Stimulated activated CD4-positive, alpha-beta T cell treated with anti-CD3 and anti-CD28 coated beads, Interleukin-15, amount 100 ng/mL, for 24 hours (primary cell): ENCODE measurements at places on chromosomes 16 and 17.
A peak's percentile ranks its signal among the peaks of the same experiment; 100 is the strongest.

GRCh38 chr16:59181821-59182420 is 447.8 kb upstream of the GOT2 start:
- no peak for DNase-seq

DNA sequence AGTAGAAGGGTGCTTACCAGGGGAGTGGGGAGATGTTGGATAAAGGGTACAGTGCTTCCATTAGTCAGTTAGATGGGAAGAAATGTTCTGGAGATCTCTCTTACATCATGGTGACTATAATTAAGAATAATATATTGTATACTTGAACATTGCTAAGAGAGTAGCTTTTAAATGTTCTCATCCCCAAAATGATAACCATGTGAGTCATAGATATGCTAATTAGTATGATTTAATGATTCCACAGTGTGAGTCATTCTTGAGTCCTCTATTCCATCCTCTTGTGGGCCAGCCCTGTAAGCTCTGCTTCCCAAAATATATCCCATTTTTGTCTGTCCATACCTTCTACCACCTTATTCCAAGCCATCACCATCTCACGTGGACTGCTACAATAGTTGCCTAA is 80.6 kb upstream of the CDH11 start:
- DNase-seq, result no peak

DNA sequence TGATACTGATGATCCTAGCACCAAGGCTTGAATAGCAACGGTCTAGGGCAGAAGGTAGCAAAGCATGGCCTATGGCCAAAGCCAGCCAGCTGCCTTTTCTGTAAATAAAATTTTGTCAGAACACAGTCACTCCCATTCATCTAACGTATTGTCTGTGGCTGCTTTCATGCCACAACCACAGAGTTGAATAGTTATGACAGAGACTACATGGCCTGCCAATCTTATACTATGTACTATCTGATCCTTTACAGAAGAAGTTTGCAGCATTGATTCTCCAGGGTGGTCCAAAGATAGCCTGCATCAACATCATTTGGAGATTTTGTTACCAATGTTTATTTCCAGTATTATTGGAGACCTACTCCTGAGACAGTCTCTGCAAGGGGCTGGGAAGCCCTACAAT is 19.9 kb upstream of the MMD start:
- DNase-seq, result no peak

DNA sequence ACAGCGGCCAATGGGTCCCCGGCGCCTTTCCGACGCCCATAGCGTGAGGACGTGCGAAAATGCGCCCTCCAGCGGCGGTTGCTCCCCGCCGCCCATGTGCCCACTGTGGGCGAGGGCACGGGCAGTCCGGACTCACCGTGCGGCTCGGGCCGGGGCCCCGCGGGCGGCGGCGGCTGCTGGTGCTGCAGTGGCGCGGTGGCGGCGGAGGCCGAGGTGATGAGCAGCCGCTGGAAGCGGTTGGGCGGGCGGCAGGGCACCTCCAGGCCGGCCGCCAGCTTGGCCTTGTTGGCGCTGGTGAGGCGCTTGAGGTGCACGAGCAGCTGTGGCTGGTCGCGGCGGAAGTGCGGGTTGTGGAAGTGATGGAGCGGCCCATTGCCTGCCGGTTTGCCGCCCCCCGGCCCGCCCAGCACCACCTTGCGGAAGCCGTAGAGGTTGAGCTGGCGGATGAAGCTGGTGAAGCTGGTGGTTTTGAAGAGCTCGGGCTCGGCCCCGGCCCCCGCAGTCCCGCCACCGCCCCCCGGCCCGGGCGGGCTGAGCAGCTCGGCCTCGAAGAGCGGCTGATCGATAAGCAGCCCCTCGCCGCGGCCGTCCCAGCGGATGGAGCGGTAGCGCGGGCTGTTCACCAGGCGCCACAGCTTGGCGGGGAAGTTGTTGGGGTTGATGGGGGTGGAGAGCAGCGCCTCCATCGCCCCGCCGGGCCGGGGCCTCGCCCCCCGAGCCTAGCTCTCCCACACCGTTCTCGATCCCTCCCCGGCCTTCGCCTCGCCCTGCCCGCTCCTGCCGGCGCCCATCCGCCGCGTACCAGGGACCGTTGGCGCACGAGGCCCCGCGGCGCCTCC is at the start of gene HSF5:
TSS of gene HSF5 (minus strand) at position 820 of the 839 bp plus-strand sequence. CDS start at position 686, 134 bp downstream.
- DNase-seq, result peak; percentile 81

DNA sequence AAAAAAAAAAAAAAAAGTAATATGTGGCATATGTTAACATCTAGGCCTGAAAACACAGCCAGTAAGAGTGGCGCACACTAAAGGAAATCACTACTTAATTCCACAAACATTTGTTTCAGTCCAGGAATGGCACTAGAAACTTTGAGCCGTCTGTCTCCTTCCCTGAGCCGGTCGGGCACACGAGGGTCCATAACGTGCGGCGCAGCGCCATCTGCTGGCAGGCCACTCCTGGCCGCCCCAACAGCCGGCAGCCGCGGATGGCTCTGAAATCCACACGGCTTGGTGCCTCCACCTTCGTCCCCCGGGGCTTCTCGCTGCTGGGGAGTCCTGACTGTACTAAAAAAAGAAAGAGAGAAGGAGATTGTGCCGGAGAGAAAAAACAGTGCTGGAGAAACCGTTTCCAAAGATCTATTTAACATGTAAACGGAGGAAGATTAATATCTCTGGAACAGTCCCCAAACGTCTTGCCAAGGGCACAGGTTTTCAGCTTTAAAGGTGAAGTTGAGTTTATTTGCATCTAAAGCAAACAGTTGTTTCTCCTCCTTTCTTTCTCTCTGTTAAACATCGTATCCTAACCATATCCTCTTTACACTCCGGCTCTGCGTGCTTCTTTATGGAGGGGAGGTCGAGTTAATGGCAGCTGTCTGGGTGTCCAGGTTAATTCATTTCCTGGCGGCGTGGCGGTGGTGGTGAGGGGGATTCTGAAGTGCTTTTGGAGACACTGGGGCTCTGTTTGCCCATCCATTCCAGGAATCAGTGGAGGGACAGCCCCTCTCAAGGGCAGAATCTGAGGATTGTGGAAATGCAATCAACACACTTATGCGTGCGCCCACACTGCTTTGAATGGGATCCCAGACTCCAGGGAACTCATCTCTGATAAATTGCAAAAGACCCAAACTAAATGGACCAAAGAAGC is 611.3 kb upstream of the SALL1 start:
- peak; percentile 71 for DNase-seq

DNA sequence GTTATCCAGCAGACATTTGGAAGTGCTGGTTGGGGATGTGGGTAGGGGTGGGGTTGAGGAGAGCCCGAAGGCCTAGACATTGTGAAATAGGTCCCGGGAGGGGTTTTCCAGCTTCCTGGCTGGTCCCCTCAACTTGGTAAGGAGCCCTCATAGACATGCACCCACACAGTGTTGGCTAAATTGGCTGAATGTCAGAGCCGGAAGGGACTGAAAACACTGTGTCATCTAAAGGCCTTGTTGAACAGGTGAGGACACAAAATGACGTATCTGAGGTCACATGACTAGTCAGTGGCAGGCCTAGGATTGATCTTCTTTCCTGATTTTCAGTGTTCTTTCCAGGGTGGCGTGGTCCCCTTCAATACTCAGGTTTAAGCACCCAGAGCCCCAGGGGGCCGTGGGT is 27.6 kb downstream of the ITGB3 start:
- DNase-seq, result no peak

- DNase-seq, result no peak
Observed at GRCh38 chr16:27473101-27473900, 71.3 kb downstream of the IL21R start.

- DNase-seq, result peak; percentile 63
Observed at GRCh38 chr17:77451894-77452852, 311.4 kb downstream of the SEC14L1 start.

GRCh38 chr16:5027575-5028235 is 6.0 kb downstream of the NAGPA start:
- DNase-seq, result no peak

- peak; percentile 59 for DNase-seq
Observed at GRCh38 chr17:82767041-82767754, 15.3 kb downstream of the TBCD start.

GRCh38 chr17:81453712-81454111 is 58.5 kb downstream of the BAHCC1 start:
- peak; percentile 24 for DNase-seq

DNA sequence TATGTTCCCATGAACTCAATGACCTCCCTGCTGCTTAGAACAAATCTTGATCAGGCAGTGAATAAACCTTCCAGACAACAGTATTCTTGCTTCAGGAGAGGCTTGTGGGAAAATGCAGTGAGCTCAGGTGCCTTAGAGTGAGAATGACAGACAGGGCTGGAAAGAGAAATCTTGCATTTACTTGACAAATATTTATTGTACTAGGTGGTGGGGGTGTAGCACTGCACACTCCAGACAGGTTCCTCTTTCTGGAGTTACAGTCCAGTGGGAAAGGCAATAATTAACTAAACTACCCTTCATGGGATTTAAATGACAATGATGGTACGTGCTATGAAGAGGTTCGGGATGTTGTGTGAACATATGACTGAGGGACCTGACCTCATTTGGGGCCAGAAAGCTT is 182.9 kb downstream of the SHISA9 start:
- no peak for DNase-seq

DNA sequence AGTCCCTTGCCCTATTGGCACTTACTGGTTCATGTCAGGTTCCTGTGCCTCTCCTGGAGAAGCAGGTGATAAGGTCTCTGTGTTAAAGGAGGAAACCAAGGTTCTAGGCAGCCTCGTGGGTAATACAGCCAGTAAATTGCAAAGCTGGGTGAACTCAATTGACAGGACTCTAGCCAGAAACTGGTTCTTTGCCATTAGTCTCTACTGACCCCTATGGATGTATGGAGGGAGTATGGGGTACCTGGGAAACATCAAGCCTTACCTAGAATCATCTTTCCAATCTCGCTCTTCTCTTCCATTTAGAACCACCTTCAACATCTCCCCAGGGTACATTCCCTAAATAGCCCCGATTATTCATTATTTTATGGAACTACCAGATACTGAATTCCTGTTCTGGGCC is 169.3 kb downstream of the CDH13 start:
- DNase-seq, result no peak

DNA sequence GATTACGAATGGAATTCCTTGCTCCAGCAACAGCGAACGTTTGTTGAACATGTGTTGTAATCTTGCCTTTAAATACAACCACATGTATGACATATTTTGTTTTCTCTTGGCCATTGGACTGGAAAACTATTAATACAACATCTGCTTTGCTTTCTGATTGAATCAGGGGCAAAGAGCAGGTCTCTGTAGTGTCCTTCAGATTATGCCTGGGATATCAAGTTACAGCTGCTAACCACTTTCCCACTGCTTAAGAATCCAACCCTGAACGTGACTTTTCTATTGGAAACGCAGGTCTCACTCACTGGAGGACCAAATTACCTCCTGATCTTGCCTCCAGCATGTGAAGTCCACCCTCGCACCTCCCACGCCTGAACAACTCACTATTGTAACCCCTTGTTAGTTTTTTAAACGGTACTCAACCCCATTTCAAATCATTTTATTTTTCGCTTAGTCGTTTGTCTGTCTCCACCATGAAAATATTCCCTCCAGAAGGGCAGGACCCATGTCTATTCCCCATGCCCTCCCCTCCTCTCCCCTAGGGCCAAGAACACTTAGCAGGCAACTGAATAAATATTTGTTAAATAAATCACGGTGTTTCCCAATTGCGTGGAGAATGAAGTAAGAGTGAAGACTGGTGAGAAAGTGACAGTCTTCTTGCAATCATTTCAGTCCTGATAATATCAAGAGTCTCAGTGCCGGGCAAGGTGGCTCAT is 57.4 kb upstream of the MRTFB start:
- no peak for DNase-seq

GRCh38 chr16:64453646-64454045 is 668.2 kb downstream of the CDH11 start:
- DNase-seq, result no peak

GRCh38 chr17:48202959-48203358 is 95.4 kb downstream of the SNX11 start:
- no peak for DNase-seq

- DNase-seq, result no peak
Observed at GRCh38 chr17:7508846-7509245, 24.7 kb downstream of the POLR2A start.

DNA sequence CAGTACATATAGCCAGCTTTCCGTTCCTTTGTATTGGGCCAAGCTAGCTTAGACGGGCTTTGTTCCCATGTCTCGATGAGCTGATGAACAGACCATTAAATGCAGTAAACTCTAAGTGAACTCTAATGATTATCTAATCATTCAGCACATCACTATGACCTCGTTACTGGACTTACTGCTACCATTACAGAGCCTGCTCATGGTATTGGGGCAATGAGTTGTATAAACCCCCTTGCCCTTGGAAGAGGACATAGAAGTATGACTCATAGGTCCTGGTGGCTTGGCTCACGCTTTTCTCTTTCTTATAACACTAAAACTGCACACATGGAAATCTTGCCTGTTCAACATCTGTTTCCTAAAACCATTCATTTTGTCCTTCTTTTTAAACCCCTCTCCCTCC is 93.6 kb upstream of the DYNLRB2 start:
- no peak for DNase-seq

GRCh38 chr16:27341971-27342370 is 28.2 kb downstream of the IL4R start:
- no peak for DNase-seq

GRCh38 chr17:37465069-37465616 is 24.5 kb upstream of the DUSP14 start:
- DNase-seq, result no peak

- DNase-seq, result no peak
Observed at GRCh38 chr16:11092788-11093571, 148.6 kb downstream of the CLEC16A start.

DNA sequence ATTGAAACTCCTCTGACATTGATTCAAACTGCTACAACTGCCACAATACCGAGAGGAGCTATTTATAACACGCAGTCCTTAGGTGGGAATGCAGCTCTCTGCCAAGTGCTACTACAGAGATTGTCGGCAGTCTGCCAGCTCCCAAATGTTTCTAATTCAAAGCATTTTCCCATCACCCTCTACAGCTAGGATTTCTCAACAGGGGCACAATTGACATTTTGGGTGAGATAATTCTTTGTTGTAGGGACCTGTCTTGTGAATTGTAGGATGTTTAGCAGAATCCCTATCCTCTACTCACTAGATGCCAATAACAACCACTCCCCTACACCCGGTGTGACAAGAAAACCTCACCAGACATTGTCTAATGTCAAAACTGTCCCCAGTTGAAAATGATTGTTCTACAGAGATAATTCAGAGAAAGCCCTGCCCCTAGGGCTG is 7.8 kb upstream of the N4BP1 start:
- DNase-seq, result no peak
